ENCODE measurements at places on chromosomes 12 and 14.

DNA sequence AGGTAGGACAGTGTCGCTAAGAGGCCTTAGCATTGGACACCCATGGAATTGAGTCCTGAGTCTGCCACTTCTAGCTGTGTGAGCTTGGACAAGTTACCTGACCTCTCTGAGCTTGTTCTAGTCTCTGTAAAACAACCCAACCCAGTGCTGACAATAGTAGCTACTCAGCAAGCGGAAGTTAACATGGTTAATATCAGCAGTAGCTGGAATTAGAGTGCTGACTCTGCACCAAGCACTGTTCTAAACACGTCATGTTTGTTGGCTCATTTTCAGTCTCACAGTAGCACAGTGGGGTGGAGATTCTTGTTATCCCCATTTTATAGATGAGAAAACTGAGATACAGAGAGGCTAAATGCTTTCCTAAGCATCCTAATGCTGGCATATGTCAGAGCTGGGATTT, 47.5 kb upstream of the RIN3 start:
- no peak for DNase-seq

GRCh38 chr12:21884936-21885335, 56.3 kb downstream of the ABCC9 start:
- no peak for DNase-seq

GRCh38 chr12:2247596-2247995, 194.8 kb downstream of the CACNA1C start:
- no peak for DNase-seq

- no peak for DNase-seq
These were observed 57.2 kb upstream of the MAX start for GRCh38 chr14:65159281-65160062.

GRCh38 chr14:97275276-97275675, 478.1 kb downstream of the VRK1 start:
- DNase-seq = no peak

DNA sequence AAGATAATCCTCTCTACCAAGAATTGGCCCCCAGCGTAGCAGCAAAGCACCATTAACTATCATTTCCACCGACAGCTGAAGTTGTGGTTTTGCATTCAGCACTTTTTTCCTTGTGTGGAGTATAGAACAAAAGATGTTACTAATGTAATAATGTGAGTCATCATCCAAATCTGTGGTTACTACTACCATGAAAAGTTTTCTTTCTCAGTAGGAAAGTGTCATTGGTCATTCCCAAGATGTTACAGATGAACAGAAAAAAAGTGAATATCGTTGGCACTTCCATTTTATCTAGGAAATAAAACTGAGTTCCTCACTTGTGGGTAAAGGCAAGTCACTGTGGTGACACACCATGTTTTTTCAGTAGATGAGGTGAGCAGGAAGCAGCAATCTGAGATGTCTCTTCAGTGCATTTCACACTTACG, 30.3 kb upstream of the IFNG start:
- peak; percentile 38 for DNase-seq

Data from EL (cell line).